ENCODE measurements at places on chromosomes 11 and 22.

DNA sequence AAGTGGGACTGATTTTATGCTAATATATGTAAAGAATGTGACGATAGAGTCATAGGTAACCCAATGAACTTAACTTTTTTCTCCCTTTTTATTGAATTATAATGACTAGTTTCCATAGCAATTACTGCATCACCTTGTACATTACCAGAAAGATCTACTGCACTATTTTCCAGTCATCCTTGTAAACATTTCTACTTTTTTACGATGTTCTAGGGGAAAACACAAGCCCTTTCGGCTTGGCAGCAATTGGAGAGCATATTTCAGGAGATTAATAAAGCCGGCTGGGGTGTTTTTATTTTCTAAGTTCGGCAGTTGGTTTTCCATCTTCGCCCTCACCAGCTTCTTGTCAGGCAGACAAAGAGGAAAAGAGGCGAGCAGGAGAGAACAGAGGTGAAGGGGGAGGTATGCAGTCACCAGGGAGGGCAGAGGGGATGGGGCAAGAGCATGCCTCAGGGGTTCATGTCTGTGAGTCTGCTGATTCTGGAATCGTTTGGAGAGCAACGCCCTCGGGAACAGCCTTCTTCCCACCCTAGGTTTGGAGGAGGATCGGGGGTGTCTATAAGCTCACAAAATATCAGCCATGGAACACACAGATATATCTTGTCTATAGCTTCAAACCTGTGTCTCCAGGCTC is 476.4 kb downstream of the MIAT start:
- no peak for DNase-seq

DNA sequence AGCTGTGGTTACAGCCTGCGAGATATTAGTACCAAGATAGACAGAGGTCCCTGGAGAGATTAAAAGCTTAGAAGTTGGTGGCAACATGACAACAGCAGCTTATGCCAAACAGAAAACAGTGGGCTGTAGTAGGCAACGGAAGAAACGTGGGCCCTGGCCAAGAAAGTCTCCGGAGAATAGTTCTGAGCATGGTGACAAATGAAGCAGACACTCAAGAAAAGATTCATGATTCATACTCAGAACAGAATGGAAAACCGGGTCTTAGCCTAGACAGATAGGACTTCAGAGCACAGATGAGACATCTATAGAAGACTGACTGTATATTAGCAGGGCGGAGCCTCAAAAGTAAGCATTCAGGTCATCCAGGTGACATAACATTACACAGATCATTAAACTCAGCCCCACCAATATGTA is 727.4 kb downstream of the ETS1 start:
- DNase-seq: no peak

DNA sequence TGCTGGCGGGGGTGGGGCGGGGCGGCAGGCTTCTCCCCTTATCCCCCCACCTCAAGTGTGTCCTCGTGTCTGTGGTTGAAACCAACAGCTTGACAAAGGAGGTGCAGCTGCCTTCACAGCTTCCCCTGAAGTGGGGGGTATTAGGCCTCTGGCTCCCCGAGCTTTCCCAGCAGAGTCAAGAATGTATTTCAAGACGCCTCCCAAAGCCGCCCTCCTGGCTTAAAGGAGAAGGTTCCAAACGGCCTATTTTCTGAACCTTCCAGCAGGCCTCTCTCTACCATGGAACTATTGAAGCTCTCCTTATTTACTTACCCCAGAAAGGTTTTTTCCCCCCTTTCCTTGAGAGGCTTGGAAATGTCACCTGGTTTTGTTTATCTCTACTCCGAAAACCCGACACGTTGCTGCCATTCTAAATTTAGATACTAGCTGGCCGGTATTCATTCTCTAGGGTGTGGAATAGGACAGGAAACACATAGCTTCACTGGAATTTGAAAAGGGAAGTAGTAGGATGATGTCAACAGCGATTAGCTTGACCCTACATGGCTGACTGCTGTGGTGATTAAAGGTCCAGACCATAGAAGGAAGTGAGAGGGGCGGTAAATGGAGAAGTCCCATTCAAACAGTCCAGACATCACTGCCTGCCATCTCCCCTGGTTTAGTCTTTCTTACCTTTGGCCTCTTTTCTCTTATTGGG is 671 bp upstream of the PICALM start:
- DNase-seq: no peak

DNA sequence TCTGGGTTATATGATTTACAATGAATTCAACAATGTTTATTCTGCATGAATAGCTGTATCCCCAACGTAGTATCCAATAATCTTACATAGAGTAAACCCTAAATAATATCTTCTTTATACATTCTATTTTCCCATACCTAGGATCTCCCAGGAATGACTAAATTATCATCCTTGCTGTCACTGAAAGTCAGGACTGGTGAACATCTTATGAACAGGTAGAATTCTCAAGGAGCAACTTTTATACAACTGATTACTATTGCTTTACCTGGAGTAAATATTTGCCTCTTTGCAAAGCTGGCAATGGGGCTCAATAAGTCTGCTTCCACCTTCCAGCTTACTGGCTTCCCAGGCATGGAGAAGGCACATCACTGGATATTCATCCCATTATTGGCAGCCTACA is at the start of gene OR51B6:
Gene OR51B6, plus strand, starts transcription at position 301 of the 400 bp plus-strand sequence. Its CDS starts 0 bp downstream, at position 301.
- DNase-seq: no peak

Data from activated T-helper 1 cell treated with Interleukin-2 at 50 U/mL for 16 hours (primary cell).